Activated CD4-positive, alpha-beta T cell treated with anti-CD3 and anti-CD28 coated beads, Interleukin-10, Interleukin-2, amounts not matched to agents 100 ng/mL and 50 ng/mL, durations not matched to agents 16 hours and 8 hours (primary cell): ENCODE measurements at places on chromosomes 16 and 17.

DNA sequence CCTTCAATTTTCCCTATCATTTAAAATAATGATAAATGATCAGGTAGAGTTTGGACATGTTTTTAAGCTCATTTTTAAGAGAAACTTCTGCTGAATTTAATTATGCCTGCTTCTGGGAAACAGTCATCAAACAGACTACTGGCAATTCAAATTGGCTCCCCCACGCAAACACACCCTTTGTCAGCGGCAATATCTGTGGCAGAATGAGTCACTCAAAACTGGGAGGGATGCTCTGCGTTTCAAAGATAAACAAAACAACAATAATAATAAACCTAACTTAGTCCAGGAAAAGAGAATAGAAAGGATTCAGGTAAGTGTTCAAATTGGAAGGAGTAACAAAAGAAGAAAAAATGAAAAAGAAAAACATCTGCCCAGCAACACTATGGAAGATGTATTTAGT lies 108.1 kb upstream of the ERCC4 start:
- no peak for DNase-seq

- no peak for DNase-seq
Measured at GRCh38 chr16:17827313-17827712, 356.6 kb upstream of the XYLT1 start.

- DNase-seq, result no peak
Measured at GRCh38 chr17:17070931-17071330, 28.7 kb downstream of the MPRIP start.

DNA sequence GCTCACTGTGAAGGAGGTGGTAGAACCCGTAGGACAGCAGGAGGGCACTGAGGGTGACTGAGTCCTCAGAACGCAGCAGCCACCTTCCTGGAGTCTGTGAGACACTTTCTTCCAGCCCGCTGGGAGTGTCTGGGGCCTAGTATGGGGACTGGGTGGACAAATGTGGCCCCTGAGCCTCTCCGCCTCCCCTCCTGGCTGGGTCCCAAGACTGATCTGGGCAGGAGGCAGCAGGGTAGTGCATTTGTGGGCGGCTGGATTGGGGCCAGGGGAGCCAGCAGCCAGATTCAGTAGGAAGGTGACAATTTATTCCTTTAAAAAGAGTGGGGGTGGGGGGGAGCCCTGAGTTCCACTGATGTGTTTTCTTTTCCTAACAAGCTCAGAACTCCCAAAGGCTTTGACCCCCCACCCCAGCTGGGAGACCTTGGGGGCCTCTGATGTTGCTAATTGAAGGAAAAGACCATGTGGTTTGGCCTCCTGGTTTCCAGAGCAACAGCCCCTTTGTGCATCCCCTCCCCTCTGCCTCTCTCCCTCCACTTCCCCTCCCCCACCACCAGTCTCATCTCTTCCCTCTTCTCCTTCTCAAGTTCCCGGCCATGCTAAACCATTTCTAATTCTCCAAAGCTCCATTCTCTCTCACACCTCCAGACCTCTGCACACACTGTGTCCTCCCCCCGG lies 4.4 kb downstream of the CLEC19A start:
- no peak for DNase-seq

DNA sequence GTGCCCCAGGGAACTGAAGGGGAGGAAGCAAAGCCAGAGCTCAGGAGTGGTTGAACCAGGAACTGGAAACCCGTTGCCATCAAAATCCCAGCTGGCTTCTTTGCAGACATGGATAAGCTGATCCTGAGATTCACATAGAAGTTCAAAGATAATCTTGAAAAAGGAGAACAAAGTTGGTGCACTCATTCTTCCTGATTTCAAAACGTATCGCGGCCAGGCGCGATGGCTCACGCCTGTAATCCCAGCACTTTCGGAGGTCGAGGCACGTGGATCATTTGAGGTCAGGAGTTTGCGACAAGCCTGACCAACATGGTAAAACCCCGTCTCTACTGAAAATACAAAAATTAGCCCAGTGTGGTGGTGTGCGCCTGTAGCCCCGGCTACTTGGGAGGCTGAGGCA lies 7.1 kb downstream of the RAP1GAP2 start:
- no peak for DNase-seq

- no peak for DNase-seq
Measured at GRCh38 chr17:40953881-40954280, 12.9 kb downstream of the KRT39 start.
